ENCODE measurements at places on chromosomes 2 and 18.
A peak's percentile ranks its signal among the peaks of the same experiment; 100 is the strongest.

GRCh38 chr2:16682431-16683118, 16.9 kb upstream of the CYRIA start:
- DNase-seq: no peak

DNA sequence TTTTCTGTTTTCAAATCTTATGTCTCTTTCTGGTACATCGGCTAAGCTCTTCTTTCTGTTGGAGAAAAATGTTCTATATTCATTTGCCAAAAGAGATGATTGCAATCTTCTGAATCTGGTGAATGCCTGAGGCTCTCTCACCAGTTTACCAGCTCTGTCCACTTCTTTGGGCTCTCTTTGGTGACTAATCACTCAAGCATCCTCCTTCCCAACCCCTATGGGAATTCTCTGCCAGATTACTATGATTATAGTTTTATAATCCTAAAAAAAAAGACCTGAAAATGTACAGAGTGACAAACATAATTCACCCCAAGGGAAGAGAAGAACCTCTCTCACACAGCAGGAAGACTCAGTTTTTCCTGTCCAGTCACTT, 187.3 kb downstream of the CAMKMT start:
- no peak for DNase-seq

GRCh38 chr2:224060783-224061482, 21.8 kb upstream of the SERPINE2 start:
- DNase-seq: no peak

- DNase-seq: no peak
These were observed 353.4 kb downstream of the ALK start for GRCh38 chr2:29567906-29568520.

- DNase-seq: no peak
These were observed 55.0 kb upstream of the CTDP1 start for GRCh38 chr18:79624356-79625170.

DNA sequence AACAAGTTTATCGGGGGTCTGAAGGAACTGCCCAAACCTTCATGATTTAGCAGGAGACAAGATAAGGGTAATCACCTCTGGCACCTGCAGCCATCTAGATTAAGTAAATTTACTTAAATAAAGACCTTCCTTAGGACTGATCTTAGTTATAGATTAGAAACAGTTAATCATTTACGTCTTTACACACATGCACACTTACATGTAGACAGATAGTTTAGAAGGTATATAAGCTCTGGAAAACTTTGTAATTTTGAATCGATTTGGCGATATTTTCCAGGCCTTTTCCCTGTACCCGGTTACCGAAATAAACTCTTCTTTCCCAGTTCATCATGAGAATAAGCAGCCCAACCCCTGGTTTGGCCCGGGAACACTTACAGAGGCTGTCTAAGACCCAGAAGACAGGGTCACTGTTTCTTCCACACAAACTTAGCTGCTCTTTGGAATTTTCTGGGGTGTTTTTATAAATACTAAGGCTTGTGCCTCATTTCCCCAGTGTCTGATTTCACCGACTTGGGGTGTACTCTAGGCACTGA, 560 bp upstream of the SKA1 start:
- DNase-seq: no peak

DNA sequence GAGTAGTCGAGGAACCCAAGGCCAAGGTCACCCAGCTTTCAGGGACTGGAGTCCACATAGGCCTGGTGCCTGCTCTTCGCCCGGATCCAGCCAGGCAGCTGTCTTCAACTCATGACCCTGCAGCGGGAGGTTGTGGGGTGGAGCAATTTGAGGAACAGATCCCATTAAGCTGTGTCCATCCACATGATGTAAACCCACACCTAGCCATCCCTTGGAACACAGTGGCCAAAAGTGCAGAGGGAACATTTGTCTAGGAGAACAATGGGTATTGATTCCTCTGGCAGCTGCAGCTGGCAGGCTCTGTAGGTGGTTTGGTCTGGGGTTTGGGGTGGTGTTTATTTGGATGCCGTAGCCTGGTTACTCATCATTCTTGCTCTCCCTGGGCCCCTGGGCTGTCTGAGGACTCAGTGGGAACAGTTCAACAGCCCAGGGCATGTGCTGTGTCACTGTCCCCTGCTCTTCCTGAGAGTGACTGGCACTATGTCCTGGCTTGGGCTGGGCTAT, 99.4 kb downstream of the TFCP2L1 start:
- DNase-seq: no peak

- no peak for DNase-seq
These were observed 4.9 kb upstream of the SLC14A1 start for GRCh38 chr18:45719106-45719505.

DNA sequence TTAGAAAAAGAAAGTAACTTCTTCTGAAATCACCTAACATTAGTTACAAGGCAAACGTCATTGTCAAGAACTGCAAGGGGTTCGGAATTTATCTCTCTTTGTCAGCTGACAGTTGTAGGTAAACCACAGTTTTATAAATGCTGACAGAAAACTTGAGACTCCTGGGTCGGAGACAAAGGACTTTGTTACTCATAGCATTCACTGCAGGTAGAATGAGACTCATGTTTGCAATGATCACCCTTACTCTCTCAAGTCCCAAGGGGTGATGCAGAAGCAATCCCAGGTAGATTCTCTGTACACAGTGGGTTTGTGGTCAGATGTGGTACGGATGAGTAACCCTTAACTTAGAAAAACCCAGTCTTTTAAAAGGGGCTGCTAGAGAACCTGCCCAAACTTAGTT, 757.8 kb downstream of the TRIB2 start:
- DNase-seq: no peak

- DNase-seq: no peak
These were observed 129.8 kb downstream of the HNMT start for GRCh38 chr2:138094031-138094430.

- no peak for DNase-seq
These were observed 112.5 kb downstream of the SLC4A3 start for GRCh38 chr2:219739866-219740440.

DNA sequence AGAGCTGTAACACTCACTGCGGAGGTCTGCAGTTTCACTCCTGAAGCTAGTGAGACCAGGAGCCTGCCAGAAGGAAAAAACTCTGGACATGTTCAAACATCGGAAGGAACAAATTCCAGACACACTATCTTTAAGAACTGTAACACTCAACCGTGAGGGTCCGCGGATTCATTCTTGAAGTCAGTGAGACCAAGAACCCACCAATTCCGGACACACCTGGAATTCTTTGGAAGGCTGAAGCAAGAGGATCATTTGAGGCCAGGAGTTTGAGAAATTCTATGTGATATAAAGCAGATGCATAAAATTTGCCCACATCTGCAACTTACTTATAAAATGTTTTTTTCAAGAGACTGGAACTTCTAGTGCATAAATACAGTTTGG, 43.5 kb upstream of the ITSN2 start:
- DNase-seq: no peak

- no peak for DNase-seq
These were observed 101.5 kb upstream of the STON1 start for GRCh38 chr2:48428449-48428848.

- DNase-seq: peak; percentile 19
These were observed 182.6 kb upstream of the HAAO start for GRCh38 chr2:42974721-42975717.

- no peak for DNase-seq
These were observed 23.7 kb upstream of the NR4A2 start for GRCh38 chr2:156356014-156356754.

DNA sequence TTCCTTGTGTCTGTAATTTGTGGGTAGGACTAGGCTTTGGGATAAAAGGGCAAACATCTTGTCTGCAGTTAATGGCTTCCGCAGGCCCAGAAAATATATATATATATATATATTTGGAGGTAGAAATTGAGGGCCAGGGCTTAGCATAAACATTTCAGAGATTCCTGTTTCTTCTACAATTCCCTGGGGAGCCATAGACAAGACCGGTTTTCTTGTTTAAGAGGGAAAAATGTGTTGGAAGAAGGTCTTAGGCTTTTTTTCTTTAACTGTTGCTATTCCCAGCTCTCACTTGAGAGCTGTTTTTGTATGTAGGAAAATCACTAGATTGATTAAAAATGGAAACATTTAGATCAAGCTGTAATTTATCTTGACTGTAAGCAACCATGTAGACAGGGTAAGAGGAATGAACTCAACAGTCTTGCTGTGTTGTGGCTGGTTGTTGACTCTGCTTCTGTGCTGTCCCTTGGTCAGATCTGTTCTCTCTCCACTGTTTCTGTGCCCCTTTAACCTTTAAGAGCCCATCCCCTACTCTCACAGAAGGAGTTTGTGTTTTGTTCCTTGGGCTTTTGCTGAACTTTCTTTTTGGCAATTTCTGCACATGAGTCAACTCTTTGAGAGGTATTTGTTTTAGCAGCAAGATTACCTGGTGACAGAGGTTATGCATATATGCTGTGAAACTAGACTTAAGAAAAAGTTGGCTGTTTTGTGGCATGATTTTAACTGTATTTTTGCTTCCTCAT, 58.3 kb downstream of the EFEMP1 start:
- no peak for DNase-seq
